ENCODE measurements at places on chromosomes 6 and 20.

DNA sequence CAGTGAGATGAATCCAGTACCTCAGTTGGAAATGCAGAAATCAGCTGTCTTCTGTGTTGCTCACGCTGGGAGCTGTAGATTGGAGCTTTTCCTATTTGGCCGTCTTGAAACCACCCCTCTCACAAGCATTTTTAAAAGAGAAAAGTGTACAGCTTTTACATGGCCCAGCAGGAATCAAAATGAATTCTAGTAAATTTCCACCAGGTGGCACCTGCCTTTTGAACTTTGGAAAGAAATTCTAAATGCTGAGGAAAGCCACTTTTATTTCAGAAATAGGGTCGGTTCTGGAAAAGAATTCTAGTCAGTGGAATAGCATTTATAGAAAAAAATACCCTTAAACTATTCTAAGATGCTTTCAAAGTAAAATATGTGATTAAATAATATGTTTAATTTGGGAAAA lies 647.8 kb downstream of the CD109 start:
- DNase-seq = no peak

GRCh38 chr6:166760288-166760687 lies 133.2 kb upstream of the RPS6KA2 start:
- DNase-seq = no peak

GRCh38 chr6:1865585-1865984 lies 255.9 kb downstream of the FOXC1 start:
- no peak for DNase-seq

GRCh38 chr6:165649166-165650137 lies 13.6 kb downstream of the PDE10A start:
- no peak for DNase-seq

DNA sequence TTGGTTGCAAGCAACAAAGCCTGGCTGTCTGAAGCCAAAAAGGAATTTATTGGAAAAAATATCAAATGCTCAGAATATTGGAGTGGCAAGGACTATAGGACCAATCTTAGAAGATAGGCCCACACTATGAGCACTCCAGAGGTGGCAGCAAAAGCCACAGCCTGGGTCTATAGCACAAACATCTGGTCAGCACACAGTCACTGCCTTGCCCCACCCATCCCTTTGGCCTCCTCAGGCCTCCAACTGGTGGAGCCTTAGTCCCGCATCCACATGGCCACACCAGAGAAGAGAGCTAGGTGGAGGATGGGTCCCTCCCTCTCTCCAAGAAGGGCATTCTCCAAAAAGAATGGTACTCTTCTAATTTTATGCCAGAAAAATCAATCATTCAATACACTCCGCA lies 14.0 kb downstream of the NUDT3 start:
- DNase-seq = no peak

GRCh38 chr6:26021350-26022131 lies 58.9 kb downstream of the TRIM38 start:
- peak; percentile 94 for DNase-seq

- no peak for DNase-seq
Observed at GRCh38 chr6:101585501-101585900, 192.0 kb downstream of the GRIK2 start.

- no peak for DNase-seq
Observed at GRCh38 chr6:107668743-107669474, 155.2 kb downstream of the SCML4 start.

DNA sequence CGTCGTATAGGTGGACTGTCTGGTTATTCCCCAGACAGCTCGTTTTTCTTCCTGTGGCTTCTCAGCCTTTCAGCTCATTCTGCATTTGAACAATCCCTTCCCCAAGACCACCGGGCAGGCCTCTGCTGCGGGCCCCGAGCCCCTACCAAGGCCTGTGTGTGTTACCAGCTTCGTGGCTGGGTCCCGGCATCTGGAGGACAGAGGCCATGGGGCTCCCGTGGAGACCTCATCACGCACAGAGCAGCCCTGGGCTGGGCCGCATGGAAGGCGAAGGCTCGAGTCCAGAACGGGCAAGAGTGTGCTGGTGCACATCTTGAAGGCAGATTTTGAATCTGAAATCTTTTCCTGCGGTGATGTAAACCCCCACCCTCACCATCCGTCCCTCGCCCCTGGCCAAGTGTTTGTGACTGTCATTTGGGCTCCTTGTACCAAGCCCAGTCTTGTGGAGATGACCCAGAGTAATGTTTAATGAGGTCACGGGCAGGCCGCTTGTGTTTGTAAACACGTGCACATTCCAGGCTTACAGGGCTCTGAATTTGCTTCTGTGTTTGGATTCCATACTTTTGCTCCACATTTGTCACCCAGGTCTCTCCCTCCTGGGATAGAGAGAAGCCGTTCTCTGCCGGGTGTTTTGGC lies 119.6 kb downstream of the CDH4 start:
- no peak for DNase-seq

DNA sequence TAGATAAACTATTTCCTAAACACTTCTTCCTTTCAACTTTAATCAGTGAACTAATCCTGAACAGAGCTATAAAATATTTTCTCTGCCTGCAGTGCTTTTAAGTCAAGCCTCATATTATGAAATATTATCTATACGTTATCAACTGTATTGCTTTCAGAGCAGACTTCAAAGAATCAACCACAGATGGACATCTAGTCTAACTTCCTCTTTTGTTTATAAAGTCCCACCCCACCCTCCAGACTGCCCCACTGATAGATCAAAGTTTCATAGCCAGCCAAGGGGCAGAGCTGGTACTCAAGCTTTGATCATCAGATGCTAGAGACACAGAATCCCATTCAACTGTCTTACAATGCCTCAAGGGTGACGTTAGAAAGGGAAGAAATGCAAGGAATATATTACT lies 308.3 kb downstream of the LAMA2 start:
- DNase-seq = no peak

DNA sequence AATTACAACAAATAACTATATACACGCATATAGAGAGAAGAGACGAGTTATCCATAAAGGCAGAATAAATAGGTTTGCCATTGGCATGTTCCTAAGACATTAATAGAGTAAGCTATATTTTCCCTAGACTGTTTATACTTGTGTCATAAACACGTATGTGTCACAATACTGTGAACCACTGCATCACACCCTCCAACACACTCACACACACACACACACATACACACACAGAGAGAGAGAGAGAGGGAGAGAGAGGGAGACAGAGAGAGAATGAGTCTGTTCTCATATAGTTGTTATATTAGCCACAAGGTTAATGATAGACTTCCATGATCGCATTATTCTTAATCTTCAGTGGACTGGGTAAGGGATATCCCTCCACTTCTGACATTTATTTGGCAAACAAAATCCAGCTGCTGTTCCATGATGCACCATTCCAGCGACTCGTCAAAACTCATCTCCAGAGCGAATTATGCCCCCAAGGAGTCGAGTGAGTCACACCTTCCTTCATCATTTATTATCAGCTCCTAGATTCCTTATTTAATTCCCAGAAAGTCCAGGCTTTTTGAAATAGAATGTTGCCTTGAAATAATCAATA lies 82.8 kb upstream of the HIVEP1 start:
- no peak for DNase-seq

DNA sequence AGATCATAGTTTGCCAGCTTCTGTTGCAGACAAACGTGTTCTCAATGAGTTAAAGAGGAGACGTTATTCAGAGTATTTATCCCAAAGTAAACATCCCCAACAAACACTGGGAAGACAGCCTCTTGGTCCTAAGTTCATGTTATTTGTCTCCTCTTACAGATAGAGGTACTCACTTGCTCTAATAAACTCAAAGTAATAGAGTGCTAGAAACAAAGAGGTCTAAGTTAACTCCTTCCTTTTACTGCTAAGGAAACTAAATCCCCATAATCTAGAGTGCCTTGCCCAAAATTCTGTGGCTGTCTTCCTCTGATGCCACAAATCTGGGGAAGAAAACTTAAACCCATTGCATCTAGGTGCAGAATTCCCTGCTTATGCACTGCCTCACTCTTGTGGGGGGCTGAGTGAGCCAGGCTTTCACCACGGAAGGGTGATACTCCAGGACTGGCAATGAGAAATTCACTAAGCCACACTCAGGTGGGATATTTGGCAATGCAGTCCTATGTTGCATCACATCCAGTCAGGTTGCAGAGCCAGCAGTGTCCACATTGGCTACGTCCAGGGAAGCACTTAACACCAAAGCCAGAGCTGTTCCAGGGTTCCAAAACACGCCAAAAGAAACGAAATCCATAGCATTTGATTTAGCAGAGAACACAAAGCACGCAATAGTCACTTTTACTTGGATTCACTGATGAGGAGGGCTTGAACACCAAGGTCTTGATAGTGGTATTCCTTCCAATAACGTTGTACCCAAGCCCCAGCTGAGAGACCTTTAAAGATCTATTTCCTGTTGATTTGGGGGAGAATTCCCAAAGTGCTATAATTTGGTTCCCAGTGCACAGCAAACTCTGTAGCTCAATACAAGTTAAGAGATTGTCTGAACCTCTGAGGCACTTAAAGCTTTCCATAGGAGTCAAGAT lies 81.0 kb upstream of the FOXQ1 start:
- no peak for DNase-seq

GRCh38 chr6:67630146-67630545 lies 1004.9 kb upstream of the ADGRB3 start:
- DNase-seq = peak; percentile 92

- no peak for DNase-seq
Observed at GRCh38 chr6:56671651-56672461, 29.2 kb upstream of the DST start.

DNA sequence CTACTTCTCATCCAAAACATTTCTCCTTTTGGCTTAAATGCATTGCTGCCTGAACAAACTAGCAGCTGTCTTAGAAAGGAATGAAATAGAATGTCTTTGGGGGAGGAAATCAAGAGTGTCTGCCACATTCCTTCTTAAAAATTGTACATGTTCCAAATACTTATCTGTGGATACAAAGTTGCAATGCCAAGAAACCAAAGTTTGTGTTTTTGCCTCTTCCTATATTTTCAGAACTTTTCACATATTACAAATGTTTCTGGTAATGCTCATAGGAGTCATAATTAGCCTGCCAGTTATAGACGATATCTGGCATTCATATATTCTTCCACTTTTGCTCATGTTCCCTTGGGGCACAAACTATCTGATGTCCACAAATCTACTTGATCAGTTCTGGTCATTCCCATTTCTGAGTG lies 165.5 kb upstream of the BMP5 start:
- DNase-seq = peak; percentile 81

DNA sequence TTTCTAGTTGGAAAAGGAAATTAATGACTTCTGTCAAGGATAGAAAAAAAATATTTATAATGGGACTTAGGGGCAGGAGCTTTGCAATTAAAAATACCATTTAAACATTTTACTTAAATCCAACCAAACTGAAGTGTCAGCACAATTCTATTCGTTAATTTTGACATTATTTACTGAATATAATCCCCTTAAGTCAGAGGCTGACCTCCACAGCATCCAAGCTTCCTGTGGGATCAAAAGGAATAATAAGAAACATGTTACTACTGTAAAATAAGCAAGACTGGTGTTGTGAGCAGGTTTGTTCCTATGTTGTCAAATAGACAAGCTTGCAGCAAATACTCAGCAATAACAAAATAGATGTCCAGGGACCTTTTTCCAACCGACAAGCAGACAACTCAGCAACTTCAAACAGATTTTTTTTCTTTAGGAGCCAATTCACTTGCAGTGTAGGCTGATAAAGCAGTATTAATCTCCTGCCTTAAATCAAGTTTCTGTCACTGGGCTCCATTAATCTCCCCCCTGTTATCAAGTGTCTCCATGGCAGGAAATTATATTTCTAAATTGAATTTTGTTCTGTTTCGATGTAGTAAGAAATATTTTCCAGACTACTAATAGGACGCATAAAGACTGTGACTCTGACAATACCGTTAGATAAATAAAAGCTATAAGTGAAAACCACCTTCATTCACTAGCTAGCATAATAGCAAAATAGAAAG lies 157.4 kb downstream of the HACE1 start:
- no peak for DNase-seq

DNA sequence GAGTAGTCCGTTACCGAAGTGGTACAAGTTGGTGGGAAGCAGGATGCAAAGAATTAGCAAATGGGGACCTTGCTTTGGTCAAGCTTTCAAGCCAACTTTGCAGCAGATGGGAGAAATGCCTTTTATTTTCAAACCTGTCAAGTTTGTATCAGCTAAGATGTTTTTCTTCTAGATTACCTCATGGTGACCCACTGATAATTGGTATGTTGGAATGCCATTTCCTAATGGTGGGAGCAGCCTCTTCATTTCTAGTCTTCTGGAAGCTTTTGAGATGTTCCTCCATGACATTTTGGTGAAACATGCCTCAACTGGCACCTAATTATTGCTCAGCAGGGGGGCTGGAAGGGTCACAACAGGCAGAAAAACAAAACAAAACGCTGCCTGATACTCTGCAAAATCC lies 43.7 kb downstream of the ADNP start:
- DNase-seq = no peak

DNA sequence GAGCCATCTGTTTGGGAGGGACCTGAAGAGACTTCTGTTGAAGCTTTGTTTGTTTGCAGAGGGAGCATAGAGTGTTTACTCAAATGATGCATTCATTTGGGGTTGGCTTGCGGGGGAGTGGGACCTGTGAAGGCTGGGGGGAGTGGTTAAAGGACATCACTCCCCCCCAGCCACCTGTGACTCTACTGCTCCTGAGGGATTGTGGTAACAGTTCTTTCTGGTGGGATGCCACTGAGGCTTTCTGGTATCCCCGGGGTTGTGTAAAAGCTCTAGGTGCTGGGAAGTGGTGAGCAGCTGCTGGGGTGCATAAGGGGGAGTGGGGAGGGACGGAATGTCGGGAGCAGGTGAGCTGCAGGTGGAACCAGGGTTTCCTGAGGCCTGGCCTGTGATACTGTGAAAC lies 239.2 kb upstream of the QKI start:
- DNase-seq = no peak

GRCh38 chr20:2102585-2103460 lies 1.2 kb downstream of the STK35 start:
- peak; percentile 65 for DNase-seq

- DNase-seq = peak; percentile 18
Observed at GRCh38 chr6:166989427-166990032, 9.7 kb upstream of the CEP43 start.

- no peak for DNase-seq
Observed at GRCh38 chr6:53056273-53056672, 8.9 kb upstream of the FBXO9 start.

DNA sequence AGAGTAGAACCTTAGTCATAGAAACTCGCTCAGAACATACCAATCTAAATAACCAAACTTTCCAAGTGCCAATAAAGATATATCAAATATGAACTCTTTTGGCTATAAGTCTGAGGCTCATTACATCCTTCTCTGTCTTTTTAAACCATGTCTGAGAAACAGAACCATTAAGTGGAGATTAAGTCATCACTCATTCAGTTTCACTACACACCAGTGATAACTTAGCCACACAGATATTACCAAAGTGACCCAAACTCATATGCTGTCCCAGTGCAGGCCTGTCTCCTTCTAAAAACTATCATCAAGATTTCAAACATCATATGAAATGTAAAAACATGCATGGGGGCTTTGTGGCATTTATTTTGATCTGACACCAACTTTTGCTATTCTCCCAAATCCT lies 12.0 kb downstream of the GCLC start:
- no peak for DNase-seq

GRCh38 chr6:20217891-20218290 lies 5.6 kb upstream of the MBOAT1 start:
- DNase-seq = no peak

- DNase-seq = no peak
Observed at GRCh38 chr6:34581561-34581920, 25.4 kb upstream of the SPDEF start.

GRCh38 chr6:35230498-35230897 lies 16.7 kb downstream of the SCUBE3 start:
- no peak for DNase-seq

Measured in fibroblast of the conjunctiva (primary cell).